ENCODE measurements at places on chromosomes 16 and 17.

DNA sequence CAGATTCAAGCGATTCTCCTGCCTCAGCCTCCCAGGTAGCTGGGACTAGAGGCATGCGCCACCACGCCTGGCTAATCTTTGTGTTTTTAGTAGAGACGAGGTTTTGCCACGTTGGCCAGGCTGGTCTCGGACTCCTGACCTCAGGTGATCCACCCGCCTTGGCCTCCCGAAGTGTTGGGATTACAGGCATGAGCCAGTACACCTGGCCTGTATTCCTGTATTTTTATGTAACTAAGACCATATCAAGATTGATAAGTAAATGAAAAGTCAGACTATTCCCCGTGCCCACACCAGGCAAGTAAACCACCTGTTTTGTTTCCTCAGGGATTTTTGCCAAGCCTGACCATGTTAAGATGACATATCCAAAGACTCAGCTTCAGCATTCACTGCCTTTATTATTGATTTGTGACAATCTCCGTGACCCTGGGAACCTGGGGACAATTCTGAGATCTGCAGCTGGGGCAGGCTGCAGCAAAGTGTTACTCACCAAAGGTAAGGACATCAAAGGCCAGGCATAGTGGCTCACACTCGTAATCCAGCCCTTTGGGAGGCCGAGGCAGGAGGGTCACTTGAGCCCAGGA lies 5.6 kb downstream of the MRM3 start:
- no peak for DNase-seq

DNA sequence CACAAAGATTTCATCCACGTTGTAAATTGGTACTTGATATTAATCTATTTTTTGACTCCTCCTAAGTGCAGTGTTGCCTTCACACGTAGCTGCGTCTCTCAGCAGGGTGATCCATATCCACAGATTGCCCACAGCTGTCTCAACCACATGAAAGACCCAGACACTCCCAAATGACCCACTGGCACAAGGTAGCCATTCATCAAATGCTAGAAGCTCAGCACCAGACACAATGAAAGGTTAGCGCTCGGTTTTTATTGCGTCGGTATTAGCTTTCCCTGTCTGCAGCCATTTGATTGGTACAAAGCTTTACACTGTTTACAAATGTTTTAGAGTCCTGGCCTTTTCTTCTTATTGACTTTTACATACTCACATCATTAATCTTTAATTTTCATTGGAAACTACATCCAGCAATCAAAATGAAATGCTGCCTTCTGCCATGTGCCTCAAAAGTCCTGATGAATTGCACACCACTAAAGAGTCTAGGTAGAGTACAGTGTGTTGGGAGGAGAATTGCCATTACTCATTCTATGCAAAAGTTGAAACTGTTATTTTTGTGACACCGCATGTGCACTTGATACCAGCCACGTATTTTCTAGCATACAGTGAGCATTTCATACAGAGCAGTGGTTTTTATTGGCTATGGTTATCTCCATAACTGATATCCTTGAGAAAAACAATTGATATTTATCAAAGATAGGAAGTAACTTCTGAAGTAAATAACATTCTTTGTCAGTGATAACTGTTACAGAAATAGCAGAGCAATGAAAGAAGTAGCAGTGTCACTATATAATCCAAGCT lies 127.3 kb upstream of the NUDT7 start:
- no peak for DNase-seq

- no peak for DNase-seq
Measured at GRCh38 chr17:35086931-35087573, 23.5 kb upstream of the RFFL start.

DNA sequence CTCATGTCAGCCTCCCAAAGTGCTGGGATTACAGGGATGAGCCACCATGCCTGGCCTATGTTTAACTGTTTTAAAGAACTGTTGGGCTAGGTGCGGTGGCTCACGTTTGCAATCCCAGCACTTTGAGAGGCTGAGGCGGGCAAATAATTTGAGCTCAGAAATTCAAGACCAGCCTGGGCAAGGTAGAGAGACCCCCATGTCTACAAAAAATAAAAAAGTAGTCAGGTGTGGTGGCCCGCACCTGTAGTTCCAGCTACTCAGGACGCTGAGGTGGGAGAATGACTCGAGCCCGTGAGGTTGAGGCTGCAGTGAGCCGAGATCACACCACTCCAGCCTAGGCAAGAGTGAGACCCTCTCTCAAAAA lies 1.9 kb upstream of the ITGAL start:
- DNase-seq: no peak

All from activated naive CD4-positive, alpha-beta T cell treated with anti-CD3 and anti-CD28 coated beads, Interleukin-2, amount 50 U/mL, for 72 hours (primary cell).